CMK (cell line): ENCODE measurements at places on chromosomes 2 and 18.

- no peak for DNase-seq
These were observed 195.9 kb upstream of the DTNA start for GRCh38 chr18:34514238-34514637.

GRCh38 chr2:45857275-45857609, 205.8 kb downstream of the PRKCE start:
- DNase-seq, result no peak

DNA sequence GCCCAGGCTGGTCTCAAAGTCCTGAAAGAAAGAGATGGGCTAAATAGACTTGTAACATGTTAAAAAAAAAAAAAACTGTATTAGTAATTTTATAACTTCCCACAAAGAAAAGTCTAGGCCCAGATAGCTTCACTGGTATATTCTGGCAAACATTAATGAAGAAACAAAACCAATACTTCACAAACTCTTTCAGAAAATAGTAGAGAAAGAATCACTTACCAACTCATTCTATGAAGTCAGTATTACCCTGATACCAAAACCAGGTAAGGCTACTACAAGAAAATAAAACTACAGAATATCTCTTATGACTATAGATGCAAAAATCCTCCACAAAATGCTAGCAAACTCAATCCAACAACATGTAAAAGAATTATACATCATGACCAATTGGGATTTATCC, 59.9 kb upstream of the ODC1 start:
- no peak for DNase-seq

- DNase-seq, result no peak
These were observed 1104.2 kb downstream of the BCL11A start for GRCh38 chr2:59449274-59449673.

DNA sequence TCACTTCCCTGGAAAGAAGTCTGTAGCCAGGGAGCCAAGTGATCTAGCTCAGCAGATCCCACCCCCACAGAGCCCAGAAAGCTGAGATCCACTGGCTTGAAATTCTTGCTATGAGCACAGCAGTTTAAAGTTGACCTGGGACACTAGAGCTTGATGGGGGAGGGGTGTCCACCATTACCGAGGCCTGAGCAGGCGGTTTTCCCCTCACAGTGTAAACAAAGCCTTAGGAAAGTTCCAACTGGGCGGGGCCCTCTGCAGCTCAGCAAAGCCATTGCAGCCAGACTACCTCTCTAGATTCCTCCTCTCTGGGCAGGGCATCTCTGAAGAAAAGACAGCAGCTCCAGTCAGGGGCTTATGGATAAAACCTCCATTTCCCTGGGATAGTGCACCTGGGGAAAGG, 887.2 kb upstream of the LRATD1 start:
- DNase-seq, result no peak

DNA sequence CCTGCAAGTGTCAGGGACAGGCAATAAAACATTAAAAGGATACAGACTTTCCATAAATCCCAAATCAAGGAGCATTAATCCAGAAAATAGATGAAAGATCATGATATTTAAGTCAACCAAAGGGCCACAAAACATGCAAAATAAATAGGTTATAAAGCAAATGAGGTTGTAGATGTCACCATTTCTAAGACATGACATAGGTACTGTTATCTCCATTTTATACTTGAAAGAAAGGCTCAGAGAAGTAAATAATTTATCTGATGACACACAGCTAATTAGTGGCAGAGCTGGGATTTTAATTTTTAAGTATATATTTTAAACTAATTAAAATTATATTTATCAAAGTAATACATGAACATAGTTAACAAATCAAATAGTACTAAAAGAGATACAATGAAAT, 301.8 kb downstream of the AGPS start:
- DNase-seq, result no peak

- DNase-seq, result no peak
These were observed 464 bp downstream of the COL4A4 start for GRCh38 chr2:227163485-227163997.

GRCh38 chr2:147001061-147001460, 843.8 kb upstream of the ACVR2A start:
- no peak for DNase-seq

DNA sequence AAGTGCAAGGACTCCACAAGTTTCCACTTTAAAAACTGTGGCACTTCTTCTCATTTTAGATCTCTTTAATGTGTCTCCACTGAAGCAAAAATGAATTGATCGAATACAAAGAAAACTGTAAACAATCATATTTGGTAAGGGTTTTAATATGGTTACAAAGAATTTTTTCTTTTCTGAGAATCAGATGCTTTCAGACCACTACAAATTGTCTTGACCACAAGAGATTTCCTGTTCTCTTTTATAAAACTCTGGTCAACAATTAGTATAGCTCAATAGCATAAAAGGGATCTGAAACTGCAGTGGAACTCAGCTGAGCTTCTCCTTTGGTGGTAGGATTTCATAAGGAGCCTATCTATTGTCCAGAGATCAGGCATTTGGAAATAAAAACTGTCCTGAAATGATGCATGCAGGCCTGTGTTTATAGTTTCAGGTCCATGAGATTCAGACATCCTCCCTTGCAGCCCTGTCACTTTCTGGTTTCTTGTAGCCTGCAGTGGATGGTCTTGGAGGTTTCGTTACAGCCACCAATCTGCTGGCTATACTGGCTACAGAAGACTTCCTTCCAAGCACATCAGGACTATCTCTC, 120.0 kb downstream of the DOCK10 start:
- no peak for DNase-seq

GRCh38 chr18:8721716-8722115, 16.4 kb downstream of the MTCL1 start:
- DNase-seq, result no peak

- DNase-seq, result no peak
These were observed 34.0 kb upstream of the TMEFF2 start for GRCh38 chr2:192228685-192229084.

- no peak for DNase-seq
These were observed 61.6 kb downstream of the SNORC start for GRCh38 chr2:232931636-232932035.

- DNase-seq, result no peak
These were observed 16.2 kb upstream of the DGKD start for GRCh38 chr2:233338046-233338445.

- no peak for DNase-seq
These were observed 104.9 kb upstream of the LHCGR start for GRCh38 chr2:48860380-48860779.

- no peak for DNase-seq
These were observed 170.4 kb downstream of the NCK2 start for GRCh38 chr2:105915005-105915558.

- DNase-seq, result no peak
These were observed 8.6 kb upstream of the SOCS6 start for GRCh38 chr18:70280007-70280925.

DNA sequence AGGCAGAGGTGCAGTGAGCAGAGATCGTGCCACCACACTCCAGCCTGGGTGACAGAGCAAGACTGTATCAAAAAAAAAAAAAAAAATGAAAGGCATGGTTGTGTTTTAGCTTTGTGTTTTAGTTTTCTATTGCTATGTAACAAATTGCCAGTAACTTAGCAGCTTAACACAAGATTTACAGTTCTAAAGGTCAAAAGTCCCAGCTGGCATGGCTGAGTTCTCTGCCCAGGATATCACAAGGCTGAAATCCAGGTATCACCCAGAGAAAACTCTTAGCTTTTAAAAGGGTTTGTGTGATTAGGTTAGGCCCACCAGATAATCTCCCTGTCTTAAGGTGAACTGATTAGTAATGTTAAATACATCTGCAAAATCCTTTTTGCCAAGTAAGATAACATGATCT, 107.7 kb upstream of the YPEL5 start:
- DNase-seq, result no peak

DNA sequence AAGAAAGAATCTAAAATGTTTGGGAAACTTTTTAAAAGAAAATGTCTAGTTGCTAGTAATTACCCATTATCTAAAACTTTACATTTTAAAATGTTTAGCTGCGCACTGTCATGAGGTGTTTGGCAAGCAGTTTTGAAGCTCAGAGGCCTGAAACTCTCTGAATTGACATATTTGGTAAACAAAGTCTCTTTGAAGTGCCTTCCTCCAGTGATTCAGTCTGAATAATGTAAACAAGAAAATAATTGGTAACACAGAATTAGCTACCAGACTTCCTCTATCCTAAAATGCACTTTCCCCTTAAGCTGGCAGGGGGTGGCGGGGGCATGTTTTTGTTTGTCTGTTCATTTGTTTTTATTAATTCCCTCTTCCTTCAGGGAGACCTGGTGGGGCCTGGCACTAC, 61.4 kb downstream of the WDR75 start:
- no peak for DNase-seq

GRCh38 chr2:36459725-36460137, 104.2 kb downstream of the CRIM1 start:
- no peak for DNase-seq

DNA sequence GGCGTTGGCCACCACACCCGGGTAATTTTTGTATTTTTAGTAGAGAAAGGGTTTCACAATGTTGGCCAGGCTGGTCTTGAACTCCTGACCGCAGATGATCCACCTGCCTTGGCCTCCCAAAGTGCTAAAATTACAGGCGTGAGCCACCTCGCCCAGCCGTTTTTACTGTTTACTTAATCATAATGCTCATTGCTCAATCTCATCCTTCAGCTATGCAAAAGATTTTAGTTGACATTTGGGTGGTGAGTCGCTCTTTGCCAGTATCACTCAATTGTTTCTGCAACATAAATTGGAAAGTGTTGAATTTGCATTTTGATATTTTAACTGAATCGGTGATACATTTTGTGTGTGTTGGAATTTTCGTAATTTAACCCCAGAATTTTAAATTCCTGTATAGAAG, 7.8 kb upstream of the ZNF532 start:
- DNase-seq, result no peak
